ENCODE measurements at places on chromosomes 7 and 10.

DNA sequence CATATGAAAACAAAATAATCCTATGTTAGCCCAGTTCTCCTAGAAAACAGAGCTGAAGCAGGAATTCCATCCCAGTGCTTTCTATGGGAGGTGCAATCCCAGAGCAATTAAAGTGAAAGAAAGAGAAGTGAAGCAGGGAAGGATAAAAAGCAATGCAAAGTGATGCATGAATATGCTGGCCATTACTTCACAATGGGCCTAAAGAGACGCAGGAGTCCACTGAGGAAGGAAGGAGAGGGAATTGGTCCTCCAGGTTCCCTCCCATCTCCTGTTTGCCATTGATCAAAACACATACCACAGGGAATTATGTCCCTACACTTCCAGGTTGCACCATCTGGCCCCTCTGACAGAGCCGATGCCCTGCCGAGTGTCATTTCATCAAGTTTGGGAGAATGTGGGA, 392.2 kb upstream of the NFE2L3 start:
- DNase-seq = no peak

GRCh38 chr7:139651308-139651707, 126.5 kb downstream of the HIPK2 start:
- no peak for DNase-seq

- DNase-seq = no peak
Observed at GRCh38 chr7:156402255-156402654, 238.3 kb upstream of the RNF32 start.

- DNase-seq = no peak
Observed at GRCh38 chr7:94874036-94874785, 33.2 kb upstream of the PPP1R9A start.

- no peak for DNase-seq
Observed at GRCh38 chr7:128788446-128789412, 3.0 kb upstream of the CCDC136 start.

DNA sequence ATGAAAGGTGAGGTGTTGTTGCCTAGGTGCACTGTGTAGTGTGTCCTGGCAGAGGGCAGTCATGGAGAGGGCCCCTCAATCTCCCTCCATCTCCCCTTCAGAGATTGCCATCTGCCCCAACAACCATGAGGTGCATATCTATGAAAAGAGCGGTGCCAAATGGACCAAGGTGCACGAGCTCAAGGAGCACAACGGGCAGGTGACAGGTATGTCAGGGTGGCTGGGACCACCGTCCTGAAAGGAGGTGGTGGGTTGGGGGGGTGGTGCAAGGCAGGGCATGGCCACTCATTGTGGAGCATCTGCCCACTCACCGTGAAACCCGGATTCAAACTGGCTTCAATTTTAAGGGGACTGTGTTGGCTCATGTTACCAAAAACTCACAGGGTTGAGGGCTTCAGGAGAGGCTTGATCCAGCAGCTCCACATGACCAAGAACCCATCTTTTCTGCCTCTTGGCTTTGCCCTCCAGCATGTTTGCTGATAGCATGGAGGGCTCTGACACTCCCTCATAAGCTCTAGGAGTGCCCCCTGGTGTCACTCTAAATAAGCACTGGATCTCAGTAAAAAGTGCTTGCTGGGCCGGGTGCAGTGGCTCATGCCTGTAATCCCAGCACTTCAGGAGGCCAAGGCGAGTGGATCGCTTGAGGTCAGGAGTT, 12.2 kb downstream of the ARPC1B start:
- no peak for DNase-seq

DNA sequence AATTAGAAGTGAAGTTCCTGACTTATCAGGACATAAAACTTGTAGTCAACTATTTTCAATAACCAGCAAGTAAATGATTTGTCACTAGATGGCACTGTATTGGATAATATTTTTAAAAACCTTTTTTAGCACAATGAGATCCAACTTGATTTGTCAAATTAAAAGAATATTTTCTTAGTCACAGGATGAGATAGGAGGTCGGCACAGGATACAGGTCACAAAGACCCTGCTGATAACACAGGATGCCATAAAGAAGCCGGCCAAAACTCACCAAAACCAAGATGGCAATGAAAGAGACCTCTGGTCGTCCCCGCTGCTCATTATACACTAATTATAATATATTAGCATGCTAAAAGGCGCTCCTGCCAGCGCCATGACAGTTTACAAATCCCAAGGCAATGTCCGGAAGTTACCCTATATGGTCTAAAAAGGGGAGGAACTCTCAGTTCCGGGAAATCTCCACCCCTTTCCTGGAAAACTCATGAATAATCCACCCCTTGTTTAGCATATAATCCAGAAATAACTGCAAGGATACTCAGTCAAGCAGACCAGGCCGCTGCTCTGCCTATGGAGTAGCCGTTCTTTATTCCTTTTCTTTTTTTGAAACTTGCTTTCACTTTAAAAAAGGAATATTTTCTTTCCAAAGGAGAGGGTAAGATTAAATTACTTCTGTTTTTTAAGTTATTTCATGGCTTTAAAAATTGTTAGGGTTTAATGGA, 255.7 kb upstream of the MKLN1 start:
- peak; percentile 81 for DNase-seq

GRCh38 chr7:24751484-24751883, 5.8 kb downstream of the GSDME start:
- no peak for DNase-seq

GRCh38 chr10:51215951-51216834, 141.9 kb downstream of the PRKG1 start:
- DNase-seq = no peak
